Stimulated activated CD8-positive, alpha-beta memory T cell treated with anti-CD3 and anti-CD28 coated beads, Interleukin-4, amount 100 ng/mL, for 4 hours (primary cell): ENCODE measurements at places on chromosomes 2 and 18.

GRCh38 chr2:4002841-4003403 lies 299.5 kb downstream of the DCDC2C start:
- DNase-seq: no peak

DNA sequence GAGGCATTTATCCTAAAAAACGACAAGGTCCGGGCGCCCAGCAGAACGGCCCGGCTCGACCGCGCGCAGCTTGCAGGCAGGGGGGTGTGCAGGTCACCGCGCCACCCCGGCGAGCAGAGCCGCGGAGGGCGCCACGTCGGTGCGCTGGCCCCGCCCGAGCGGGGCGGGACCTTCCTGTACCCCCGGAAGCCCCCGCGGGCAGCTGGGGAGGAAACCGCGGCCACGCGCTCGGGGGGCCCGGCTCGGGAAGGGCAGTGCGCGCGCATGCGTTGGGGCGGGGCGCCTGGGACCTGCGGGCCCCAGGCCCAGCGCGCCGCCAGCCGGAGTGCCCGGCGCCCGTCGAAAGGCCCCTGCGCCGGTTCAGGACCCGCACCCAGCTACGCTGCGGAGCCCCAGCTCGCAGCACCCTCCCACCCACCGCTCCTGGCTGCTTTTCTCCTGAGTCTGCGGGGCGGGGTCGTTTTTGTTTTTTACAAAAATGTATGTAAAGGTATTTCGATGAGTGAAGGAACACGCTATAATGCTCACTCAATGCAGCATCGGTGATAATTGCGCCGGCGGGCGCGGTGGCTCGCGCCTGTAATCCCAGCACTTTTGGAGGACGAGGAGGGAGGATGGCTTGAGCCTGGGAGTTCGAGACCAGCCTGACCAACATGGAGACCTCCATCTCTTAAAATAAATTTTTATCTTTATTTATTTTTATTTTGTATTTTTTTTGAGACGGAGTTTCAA lies 47.7 kb upstream of the POMC start:
- DNase-seq: peak; percentile 61

DNA sequence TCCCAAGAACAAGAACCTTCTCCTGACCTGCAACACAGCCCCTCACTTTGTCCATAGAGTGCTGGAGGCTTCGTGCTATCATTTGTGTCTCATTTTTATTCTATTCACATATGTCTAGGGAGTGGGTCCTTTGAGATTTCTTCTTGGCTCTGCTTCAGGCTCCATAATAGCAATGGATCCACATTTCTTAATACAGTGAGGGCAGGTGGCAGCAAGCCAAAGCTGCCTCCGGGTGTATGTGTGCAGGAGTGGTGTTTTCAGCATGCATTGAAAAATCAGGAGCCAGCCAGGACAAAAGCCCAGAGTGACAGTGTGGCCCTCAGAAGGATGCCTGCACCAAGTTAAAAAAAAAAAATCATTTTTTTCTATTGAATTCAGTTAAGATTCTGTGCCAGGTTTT lies 115.1 kb upstream of the PELI1 start:
- DNase-seq: no peak

GRCh38 chr2:145379934-145380333 lies 860.0 kb upstream of the ZEB2 start:
- no peak for DNase-seq

DNA sequence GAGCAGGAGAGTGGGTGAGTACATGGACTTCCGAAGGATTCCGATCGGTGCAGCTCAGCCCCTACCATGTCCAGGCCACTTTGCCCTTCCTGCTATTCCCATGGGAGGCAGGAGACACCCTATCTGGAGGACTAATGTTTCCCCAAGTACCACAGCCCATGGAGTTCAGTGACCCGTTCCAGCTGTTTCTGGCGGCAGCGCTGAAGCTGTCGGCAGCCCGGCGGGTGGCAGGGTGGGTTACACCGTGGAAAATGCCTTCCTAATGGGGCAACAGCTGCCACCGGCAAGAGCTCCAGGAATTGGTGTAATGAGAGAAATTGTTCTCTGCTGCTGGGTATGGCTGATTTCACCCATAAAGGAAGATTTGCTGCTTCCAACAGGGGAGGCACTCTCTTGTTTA lies 98.3 kb downstream of the MYCN start:
- no peak for DNase-seq

DNA sequence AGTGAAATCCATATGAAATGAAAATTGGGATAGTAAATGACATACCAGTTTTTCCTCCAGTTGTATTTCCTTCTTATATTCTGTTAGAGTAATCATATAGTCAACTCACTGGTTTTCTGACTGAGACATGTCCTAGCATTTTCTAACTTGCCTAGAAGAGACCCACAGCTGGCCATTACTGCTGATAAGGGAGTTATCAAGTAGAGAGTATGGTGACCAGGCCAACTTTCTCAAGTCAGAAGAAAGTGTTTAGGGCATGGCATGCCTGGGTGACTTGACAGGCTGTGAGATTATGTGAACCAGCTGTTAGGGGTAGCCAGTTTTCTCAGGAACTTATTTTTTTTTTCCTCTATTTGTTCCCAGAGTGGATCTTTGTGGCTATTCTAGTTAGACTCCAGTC lies 81.2 kb downstream of the GPD2 start:
- no peak for DNase-seq

GRCh38 chr2:162574615-162575452 lies 230.9 kb downstream of the GCA start:
- no peak for DNase-seq

DNA sequence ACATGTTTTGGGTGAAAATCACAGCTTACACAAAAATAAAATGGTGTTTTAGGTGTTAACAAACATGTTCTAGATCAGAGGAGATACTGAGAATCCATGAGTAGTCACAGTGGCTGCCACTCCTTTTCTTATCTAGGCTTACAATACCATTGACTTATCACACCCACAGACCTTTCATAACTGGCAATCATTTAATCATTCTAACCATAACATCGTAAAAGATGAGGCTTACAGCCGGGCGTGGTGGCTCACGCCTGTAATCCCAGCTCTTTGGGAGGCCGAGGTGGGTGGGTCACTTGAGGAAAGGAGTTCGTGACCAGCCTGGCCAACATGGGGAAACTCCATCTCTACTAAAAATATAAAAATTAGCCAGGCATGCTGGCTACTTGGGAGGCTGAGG lies 18.8 kb upstream of the SERPINB5 start:
- DNase-seq: no peak

DNA sequence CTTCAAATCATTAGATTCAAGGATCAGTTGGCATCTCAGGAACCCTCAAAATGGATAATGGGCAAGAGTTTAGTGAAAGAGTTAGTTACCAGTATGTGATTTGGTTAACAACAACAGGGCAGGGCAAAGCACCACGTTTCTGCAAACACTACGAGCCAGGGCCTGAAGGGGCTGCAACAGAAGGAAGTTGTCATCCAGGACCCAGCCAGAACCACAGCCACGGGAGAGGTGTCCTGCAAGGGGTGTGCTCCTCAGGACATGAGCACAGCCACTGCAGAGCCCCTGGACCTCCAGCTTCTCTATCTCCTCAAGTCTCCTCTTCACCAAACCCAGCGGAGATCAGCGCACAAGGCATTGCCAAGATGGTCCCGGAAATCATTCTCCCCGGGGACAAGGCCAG lies 173.3 kb upstream of the PIEZO2 start:
- DNase-seq: no peak

DNA sequence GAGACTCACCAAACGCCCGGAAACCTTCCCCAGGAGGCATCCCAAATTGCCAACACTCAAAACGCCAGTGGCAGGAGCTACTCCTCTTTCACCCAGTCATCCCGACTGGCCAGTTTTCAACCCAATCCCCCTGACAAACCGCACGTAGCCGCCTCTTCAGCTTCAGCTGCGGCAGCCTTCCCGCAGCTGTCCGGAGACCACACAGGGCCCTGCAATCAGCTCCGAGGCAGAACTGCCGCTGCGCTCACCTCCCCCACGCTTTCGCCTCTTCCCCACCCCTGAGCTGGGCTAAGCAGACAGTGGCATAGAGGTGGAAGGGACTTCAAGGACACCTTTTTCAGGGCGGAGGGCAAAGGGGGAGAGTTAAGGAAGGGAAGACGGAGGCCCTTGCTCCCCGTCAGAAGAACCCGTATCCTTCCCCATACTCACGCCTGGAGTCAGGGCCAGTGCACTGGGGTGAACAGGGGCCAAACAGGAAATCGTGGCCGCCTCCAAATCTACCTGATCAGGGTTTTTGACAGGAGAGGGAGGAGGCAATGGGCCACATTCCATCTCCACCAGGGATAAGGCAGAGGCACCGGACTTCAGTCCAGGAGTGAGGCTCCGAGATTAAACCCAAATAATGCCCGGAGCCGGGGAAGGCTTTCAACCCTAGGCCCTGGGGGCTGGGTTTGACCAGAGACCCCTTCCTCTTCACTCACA lies 16.9 kb downstream of the CYP26B1 start:
- DNase-seq: no peak

DNA sequence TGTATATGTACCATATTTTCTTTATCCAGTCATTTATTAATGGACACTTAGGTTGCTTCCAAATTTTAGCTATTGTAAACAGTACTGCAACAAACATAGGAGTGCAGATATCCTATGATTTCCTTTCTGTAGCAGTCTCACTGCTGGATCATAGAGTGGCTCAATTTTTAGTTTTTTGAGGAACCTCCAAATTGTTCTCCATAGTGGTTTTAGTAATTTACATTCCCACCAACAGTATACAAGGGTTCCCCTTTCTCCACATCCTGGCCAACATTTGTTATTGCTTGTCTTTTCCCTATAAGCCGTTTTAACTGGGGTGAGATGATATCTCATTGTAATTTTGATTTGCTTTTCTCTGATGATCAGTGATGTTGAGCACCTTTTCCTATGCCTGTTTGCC lies 114.3 kb downstream of the TMEM17 start:
- no peak for DNase-seq

DNA sequence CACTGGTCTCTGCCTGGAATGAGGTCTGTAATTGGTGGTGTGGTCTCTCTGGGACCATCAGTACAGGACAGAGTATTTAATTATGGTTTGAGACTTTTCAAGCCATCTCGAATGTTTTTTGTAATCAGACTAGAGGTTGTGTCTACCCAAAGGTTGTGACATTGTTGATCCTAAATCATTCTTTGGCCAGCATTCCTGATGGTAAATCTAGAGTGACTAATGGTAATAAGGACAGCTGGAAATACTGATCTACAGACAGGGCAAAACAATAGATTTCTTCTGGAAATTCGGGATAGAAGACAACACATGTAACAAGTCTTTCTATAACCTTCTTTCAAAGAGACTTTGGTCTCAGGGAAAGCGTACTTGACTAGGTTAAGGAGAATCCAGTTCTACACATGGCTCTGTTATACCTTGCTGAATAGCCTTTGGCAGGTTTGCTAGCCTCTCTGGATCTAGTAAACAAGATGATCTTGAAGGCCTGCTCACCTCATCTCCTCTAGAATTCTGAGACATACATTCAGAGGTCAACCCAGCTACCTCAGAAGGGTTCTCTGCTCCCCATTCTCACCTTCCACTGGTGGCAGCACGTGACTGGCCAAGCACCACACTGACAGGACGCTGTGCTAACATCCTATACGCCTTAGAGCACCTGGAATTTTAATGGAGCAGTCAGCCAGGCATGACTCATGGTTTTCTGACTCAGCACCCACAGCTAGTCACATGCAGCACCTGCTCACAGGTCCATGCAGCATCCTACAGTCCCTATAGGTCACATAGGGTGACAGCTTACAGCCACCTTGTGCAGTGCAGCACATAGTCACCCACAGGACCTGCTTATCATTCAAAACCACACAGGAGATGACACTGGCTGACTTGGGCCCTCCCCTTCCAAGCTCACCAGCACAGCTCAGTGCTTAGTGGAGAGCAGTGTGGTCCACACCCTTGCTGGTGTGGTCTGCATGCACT lies 12.2 kb downstream of the PLB1 start:
- peak; percentile 19 for DNase-seq

DNA sequence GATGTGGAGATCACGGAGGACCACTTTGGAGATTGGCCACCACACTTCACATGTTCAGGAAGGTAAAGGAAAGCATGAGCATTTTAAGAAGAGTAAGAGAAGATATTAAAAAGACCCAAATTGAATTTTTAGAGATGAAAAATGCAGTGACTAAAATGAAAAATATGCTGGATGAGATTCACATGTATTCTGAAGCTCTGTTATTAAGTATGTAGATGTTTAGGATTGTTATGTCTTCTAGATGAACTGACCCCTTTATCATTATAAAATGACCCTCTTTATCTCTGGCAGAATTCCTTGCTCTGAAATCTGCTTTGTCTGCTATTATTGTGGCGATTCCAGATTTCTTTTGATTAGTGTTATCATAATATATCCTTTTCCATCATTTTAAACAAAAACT lies 36.0 kb upstream of the DYNC2LI1 start:
- no peak for DNase-seq

GRCh38 chr2:99555404-99555803 lies 65.6 kb upstream of the REV1 start:
- DNase-seq: no peak

- DNase-seq: no peak
Observed at GRCh38 chr2:96864343-96865091, 5.4 kb downstream of the SEMA4C start.

DNA sequence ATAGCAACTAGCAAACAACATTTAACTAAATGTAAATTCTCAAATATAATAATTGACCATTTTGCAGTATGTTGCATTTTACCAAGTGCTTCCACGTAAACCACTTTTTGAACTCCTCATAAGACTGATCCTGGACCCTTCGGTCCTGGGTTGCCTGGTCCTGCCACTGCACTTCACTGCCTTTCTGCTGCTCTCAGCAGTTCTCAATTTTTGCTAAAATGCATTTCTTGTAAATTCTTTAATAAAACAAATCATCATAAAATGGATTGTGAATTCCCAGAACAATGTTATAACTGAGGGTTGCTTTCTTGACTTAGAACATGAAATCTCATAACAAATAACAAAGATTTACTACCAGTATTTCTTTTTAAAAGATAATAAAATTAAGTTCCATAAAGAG lies 12.9 kb upstream of the ADAM23 start:
- no peak for DNase-seq

- DNase-seq: no peak
Observed at GRCh38 chr2:219551441-219552381, 7.9 kb downstream of the TMEM198 start.

- DNase-seq: no peak
Observed at GRCh38 chr2:218293715-218294429, 1.6 kb upstream of the TMBIM1 start.

- no peak for DNase-seq
Observed at GRCh38 chr18:76957384-76958355, 135.3 kb downstream of the ZNF236 start.

- no peak for DNase-seq
Observed at GRCh38 chr18:11259469-11260150, 110.2 kb upstream of the PIEZO2 start.
